Stimulated activated CD4-positive, alpha-beta T cell treated with anti-CD3 and anti-CD28 coated beads, Interleukin-4, amount 100 ng/mL, for 48 hours (primary cell): ENCODE measurements at places on chromosomes 7 and 10.
A peak's percentile ranks its signal among the peaks of the same experiment; 100 is the strongest.

DNA sequence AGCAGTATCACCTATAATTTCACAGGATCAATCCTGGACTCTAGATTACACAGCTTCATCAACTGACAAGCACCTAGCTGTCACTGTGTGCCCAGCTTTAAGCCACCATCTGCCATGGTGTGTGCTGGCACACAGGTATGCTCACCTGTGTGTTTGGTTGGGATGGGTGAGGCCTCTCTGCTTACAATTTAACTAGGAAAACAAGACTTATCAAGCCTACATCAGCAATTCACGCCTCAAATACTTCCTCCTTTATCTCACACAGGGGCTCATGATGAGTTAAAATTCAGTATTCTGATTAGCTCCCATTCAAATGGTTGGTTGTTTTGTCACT, 608.2 kb downstream of the PARD3 start:
- no peak for DNase-seq

DNA sequence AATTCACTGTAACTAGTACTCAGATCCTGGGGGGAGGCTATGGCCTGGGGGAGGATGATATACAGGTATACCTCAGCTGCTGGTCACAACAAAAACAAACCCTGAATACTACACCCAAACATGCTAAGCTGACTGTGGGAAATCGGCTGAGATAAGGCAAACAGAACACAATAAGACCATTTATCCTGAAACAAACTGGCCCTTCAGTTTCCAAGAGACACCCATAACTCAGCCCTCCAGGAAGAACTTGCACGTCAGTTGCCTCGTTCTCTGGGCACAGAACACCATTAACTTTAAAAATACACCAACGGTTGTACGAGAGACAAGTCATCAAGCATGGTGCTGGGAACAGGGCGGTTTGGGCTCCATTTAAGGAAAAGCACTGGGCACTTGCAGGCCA, 24.1 kb upstream of the KCNMA1 start:
- DNase-seq, result no peak

GRCh38 chr10:118732245-118733165, 22.3 kb downstream of the CACUL1 start:
- DNase-seq, result no peak

- DNase-seq, result no peak
Observed at GRCh38 chr7:98362517-98362916, 38.4 kb downstream of the BAIAP2L1 start.

- no peak for DNase-seq
Observed at GRCh38 chr7:128794020-128794419, 2.3 kb downstream of the CCDC136 start.

- DNase-seq, result no peak
Observed at GRCh38 chr10:114375047-114375446, 29.3 kb downstream of the AFAP1L2 start.

GRCh38 chr10:28403090-28403489, 100.2 kb upstream of the MPP7 start:
- no peak for DNase-seq

- no peak for DNase-seq
Observed at GRCh38 chr7:114879554-114879953, 42.3 kb upstream of the MDFIC start.

GRCh38 chr7:831596-832166, 595 bp upstream of the SUN1 start:
- DNase-seq, result no peak

DNA sequence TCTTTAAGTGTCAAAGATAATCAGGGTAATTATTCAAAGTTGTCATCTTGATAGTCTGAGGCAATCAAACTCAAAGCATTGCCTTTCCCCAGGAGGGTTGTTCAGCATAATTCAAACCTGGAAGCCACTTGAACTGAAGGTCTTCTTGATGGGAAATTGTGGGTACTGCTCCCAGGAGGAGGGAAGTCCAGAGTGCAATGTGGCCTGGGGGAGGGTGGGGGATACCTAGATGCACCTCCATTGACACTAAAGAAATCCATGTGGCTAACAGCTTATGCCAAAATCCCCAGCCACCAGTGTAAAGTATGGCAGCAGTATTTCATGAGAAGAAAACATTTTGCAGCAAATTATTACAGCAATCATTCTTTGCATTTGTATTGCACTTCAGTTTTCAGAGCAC, 114.9 kb downstream of the STRA8 start:
- DNase-seq, result no peak

GRCh38 chr10:133042061-133042460, 45.7 kb upstream of the ADGRA1 start:
- no peak for DNase-seq

- DNase-seq, result peak; percentile 98
Observed at GRCh38 chr10:102917962-102918816, at the start of gene CNNM2. Gene CNNM2 (plus strand): TSS chr10:102918294. CDS start chr10:102918481, 187 bp downstream.

DNA sequence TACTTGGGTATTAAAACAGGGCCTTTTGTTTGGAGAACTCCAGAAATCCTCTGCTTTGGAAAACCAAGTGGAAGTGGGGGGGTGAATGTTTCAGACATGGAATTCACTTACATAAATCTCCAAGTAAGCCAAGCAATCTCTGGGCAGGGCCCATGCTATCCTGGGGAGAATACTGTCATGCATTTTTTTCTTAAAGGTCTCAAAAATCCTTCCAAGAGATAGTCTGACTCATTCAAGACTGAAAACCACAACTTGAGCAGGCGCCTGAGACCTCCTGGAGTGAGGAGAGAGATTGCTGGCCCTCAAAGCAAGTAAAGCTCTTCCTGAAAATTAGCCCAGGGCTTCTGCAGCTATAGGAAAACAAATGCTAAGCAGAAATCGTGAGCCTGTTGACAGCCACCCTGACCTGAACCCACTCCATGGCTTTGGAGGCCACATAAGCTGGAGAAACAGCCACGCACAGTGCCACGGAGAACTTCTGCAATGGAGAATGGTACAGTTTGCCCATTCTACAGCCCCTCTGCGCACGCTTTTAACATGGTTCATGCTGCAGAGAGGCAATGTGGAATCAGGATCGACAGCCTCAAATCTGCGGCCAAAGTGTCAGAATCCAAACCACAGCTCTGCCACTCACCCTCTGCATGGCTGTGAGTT, 203.1 kb upstream of the AUTS2 start:
- DNase-seq, result no peak

DNA sequence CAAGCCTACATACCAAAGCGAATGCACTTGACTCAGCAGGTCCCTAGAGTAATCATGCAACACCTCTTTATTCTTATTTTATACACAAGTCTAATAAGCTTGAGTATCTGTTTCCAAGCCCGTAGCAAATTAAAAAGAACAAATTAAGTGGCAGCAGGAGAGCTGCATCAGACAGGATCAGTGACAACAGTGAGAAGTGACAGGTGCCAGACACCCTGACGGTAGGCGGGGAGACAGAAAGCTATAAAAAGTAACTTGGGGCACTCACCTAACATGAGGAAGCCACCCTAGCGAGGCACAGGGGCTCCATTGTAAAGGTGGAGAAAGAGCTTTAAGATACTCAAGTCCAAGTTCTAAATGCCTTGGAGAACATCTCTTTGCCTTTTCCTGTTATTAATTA, 174.2 kb downstream of the PLXNA4 start:
- no peak for DNase-seq

DNA sequence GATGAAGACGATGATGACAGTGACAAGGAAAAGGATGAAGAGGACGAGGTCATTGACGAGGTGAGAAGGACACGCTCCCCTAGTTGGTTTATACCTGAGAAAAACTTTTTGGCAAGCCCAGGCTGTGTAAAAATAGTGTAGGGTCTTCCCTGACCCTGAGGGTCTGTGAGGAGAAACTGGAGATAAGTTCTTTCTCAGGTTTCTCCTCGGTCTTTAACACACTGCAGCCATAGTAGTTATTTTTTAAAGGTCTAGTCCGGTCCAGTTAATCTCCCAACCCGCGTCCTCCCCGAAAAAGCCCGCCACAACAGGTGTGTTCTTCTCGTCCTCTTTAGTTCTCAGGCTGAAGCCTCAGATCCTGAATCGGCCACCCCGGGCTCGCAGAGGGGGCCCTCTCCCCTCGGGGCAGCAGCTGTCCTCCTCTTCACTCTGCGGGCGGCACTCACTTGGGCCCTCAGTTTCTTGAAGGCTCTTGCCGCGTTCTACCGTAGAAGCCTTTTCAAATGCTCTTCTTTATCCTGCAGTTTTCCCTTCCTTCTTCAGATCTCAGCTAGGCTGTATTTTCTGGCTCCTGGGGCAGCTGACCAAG, 411 bp downstream of the BCCIP start:
- DNase-seq, result no peak

DNA sequence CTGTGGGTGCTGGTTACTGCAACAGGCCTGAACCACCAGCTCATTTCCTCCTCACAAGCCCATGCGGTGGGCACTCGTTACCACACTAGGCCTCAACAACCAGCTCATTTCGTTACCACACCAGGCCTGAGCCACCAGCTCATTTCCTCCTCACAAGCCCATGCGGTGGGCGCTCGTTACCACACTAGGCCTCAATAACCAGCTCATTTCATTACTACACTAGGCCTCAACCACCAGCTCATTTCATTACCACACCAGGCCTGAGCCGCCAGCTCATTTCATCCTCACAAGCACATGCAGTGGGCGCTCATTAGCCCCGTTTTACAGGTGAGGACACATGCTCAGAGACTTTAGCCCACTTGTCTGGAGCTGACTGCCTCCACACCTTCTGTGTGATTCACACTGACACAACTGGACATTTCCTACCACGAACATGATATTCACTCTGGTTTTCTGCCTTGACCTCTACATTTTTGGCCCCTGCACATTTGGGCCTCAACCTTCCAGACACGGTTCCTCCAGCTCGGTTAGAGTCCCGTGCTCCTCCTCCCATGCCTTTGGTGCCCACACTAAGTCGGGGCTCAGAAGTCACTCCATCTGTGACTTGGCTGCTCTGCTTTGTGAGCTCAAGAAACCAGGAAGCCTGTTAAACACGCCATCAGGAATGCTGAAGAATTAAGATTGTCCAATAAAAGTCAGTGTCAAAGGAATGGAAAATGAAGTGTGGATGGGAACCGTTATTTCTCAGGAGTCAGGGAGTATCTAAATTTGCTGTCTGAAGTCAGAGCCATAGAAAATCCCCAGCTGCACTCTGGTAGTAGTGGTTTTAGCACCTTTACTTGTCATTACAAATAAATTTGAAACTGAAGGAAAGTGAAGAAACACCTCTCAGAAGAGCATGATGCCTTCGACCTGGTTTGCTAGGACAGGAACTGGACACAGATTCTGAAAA, 55.8 kb upstream of the LANCL2 start:
- DNase-seq, result peak; percentile 52

- no peak for DNase-seq
Observed at GRCh38 chr7:135248546-135248945, 14.9 kb downstream of the STRA8 start.

- no peak for DNase-seq
Observed at GRCh38 chr7:110104243-110104642, 986.7 kb upstream of the LRRN3 start.

- no peak for DNase-seq
Observed at GRCh38 chr7:151927011-151927410, 29.2 kb upstream of the GALNTL5 start.

DNA sequence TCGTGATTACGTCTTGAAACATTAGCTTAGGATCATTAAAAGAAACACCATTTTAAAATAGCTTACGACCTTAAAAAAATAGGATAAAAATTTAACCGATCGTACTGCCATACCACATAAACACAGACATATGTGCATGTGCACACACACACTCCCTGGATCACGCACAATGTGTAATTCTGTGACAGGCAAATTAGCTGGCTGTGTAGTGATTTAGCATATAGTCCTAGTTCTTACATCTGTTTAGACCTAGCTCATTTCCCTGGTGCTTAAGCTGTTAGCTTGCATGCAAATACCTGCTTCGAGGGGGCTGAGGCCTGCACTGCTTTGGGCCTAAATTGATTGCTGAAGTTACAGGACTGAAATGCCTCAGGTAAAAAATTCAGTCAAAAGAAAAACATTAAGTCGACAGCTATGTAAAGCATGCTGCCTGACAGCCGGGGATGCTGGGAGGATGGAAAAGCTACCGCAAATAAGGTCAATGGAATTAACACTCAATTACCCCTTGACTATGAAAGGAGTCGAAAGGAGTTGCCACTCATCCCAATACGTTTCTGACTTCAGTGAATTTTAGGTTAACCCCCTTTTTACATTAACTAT, 267.1 kb upstream of the FZD8 start:
- no peak for DNase-seq

- DNase-seq, result no peak
Observed at GRCh38 chr10:122997864-122998263, 10.7 kb downstream of the IKZF5 start.

DNA sequence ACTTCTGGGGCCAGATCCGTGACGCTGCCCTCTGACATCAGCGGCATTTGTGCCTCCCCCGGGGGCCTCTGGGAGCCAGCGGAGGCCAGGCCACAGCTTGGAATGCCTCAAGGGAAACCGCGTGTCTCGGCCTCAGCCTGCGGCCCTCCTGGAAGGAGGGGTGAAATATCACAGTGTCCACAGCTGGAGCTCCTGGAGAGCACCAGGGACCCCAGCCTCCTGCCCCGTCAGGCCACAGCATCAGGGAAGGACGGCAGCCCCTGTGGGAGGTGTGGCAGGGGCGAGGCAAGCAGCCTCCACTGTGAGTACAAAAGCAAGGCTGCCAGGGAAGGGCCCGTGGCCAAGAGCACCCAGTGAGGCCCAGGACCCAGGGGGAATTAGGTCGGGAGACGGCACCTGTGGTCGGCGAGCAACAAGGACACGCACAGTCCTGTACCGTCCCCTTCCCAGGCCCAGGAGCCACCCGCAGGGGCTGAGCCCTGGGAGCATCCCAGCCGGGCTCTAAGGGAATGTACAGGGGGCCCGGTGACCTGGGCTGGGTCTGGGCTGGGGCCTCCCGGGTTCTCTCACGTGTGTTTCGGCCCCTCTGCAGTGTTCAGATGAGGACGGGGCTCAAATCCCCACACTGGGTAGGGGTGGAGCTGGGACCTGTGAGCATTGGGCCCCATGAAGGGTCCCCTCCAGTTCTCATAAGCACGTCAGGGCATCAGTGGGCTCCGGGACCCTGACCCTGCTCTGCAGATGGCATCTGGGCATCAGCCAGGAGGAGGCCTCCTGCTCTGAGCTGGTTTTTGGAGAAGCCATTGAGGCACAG, 18.7 kb upstream of the KNDC1 start:
- DNase-seq, result no peak

DNA sequence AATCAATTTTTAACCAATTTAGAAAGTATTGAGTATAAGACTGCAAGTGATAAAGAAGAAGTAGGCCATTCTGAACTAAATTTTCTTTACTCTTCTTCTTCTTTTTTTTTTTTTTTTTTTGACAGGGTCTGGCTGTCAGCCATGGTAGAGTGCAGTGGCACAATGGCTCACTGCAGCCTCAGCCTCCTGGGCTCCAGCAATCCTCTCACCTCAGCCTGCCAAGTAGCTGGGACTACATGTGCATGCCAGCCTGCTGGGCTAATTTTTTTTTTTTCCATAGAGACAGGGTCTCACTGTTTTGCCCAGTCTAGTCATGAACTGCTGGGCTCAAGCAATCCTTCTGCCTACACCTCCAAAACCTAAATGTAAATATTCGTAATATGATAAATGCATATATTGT, 63.2 kb downstream of the DGKB start:
- no peak for DNase-seq

DNA sequence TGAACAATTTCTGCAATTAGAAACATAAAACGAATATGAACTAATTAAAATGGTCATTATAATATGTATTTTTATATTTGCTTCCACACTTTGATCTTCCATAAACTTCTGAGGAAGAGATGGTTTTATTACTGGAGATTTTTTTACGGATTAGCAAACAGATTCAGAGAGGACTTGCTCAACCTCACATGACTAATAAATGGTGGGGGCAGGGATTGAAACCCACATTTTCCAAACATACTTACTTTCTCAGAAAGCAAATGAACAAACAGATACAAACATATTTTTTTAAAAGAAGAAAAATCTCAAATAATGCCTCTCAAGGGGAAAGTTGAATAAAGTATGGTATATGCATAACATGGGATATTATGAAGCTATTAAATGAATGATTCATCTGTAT, 18.3 kb downstream of the ANKMY2 start:
- no peak for DNase-seq
